ENCODE measurements at places on chromosomes 5 and 9.

- no peak for DNase-seq
Measured at GRCh38 chr5:116379306-116379705, 195.3 kb downstream of the SEMA6A start.

GRCh38 chr5:55993013-55993412, 1.8 kb downstream of the IL6ST start:
- DNase-seq = no peak

DNA sequence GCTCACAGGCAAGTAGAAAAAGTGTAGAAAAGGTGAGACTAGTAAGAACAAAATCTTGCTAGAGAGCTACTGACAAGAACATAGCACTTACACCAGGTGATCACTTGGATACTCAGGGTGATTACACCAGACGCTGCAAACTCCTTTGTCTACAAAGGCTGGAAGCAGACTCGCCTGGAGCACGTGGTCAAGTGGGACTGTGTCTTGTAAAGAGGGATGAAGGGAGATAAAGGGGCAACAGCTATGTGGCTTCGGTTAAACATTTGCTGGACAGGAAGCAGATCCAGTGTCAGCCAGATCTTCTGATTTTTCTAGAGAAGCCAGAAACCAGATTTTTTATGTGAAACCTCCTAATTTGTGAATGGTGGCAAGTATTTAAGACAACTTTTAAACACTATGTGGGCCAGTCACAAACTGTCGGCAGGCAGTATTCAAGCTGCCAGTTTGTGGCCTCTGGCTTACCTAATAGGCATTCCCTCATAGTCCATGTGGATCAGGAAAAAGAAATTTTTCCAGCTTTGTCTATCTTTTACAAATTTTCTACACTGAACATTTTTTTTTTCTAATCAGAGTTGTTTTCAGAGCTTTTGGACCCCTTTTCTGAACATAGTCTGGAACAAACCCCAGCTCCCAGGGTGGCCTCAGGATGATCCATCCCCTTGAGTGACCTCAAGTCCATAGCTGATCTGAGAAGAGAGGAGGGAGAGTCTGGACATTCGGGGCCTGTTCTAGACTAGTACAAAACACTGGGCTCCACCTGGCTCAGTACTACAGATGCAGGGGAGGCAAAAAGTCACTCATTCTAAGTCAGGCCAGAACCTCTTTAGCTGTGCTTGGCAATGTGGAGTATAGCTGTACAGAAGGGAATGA, 262.9 kb downstream of the ARRDC3 start:
- DNase-seq = no peak

GRCh38 chr9:2414465-2414864, 207.1 kb upstream of the VLDLR start:
- no peak for DNase-seq

GRCh38 chr5:151182524-151182900, 24.9 kb upstream of the ANXA6 start:
- DNase-seq = no peak

DNA sequence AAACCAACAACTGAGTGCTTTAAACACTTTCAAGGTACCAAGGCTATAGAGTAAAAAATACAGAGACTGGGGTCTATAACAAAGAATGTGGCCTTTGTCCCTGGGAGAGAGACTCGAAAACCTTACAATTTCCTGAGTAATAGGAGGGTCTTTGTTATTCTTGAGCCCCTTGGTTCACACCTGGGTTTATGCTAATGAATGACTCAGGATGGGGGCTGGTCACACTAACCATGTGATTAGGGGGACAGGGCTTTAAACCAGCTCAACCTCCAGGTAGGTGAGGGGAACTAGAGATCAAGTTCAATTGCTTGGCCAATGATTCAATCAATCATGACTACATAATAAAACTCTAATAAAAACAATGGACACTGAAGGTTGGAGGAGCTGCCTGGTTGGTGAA, 50.2 kb downstream of the PLPP1 start:
- DNase-seq = no peak

DNA sequence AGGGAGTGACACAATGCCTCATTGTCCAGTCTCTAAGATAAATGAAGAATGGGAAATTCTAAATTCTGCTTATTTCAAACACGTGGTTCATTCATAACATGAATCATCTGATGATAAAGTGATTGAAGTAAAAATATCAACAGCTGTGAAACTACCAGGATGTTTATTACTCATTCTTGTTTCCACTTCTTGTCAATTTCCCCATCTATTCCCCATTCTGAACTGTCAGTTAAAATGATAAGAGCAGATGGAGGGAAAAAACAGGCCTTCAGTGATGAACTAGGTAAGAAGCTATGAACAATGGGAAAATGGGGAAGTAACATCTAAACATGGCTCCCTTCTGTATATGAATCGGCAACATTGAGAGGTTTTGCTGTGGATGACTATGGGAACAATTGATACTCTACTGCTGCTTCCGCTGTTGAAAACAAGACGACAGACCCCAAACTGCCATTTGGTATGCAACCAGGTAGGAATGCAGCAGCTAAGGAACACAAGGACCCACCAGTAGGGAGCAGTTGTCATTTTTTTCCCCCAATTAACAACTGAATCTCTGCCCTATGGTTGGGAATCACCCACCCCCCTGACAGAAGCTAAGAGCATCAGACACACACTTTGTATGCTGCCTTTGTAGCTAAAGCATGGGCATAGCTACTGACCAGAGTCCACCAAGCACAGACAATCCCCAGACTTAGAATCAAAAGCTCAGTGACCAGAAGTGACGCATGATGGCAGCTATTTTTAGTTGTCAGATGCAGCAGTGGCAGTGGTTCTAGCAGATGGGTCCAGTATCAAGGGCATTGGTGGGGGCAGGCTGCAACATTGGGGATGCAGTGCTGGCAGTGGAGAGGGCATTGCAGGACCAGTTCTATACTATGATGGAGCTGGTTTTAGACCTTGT, 52.9 kb upstream of the ZNF366 start:
- no peak for DNase-seq

GRCh38 chr9:92965759-92966517, 18.6 kb downstream of the FGD3 start:
- no peak for DNase-seq

GRCh38 chr5:82641331-82642003, 363.3 kb upstream of the RPS23 start:
- no peak for DNase-seq

DNA sequence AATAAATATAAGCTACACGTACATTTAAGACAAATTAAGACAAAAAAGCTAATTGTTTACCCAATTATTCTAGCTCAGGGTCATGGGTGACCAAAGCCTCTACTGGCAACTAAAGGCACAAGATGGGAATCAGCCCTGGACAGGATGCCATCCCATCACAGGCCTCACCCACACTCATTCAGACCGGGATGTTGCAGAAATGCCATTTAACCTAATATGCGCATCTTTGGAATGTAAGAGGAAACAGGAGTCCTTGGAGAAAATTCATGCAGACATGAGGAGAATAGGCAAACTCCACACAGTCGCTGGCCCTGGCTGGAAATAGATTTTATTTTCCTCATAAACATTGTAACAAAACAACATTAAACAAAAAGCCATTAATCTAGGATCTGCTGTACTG, 2003.8 kb upstream of the CDH9 start:
- no peak for DNase-seq

GRCh38 chr5:65184780-65185179, 296.9 kb downstream of the ADAMTS6 start:
- DNase-seq = no peak

- no peak for DNase-seq
Measured at GRCh38 chr5:146466521-146467349, 19.6 kb downstream of the TCERG1 start.

GRCh38 chr9:31078175-31078574, 1306.3 kb upstream of the ACO1 start:
- DNase-seq = no peak

- DNase-seq = no peak
Measured at GRCh38 chr5:142128675-142129208, 20.2 kb downstream of the NDFIP1 start.

DNA sequence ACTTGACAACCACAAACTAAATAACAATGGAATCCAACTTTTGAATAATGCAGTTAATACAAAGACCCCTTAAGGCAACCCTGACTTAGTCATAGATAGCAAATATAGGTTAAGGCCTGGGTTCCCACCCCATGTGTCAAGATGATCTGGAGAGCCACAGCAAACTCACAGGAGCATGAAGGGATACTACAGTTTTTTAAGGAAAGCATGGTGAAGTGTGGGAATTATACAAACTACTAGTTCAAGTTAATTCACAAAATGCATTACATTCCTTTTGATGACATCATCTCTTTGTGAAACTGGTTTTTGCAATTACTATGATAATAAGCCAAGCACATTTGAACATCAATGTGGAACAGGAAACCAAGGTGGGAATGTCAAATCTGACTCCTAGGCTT, 50.6 kb downstream of the LHFPL2 start:
- no peak for DNase-seq

DNA sequence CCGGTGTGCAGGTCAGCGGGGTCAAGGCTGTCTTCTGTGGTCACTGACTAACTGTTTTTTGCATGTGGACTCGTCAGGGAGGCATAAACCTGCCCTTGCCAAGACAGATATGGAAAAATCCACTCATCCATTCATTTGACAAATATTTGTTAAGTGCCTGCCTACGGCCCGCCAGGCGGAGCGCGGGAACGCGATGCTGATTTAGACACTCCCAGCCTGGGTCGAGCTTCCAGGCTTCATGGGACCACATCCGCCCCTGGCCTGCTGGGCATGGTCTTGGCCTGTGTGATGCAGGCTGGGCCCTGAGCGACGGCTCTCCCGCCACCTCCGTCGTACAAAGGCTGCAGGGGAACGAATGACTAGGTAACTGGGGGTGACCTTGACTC, 18.1 kb downstream of the MYMK start:
- no peak for DNase-seq

DNA sequence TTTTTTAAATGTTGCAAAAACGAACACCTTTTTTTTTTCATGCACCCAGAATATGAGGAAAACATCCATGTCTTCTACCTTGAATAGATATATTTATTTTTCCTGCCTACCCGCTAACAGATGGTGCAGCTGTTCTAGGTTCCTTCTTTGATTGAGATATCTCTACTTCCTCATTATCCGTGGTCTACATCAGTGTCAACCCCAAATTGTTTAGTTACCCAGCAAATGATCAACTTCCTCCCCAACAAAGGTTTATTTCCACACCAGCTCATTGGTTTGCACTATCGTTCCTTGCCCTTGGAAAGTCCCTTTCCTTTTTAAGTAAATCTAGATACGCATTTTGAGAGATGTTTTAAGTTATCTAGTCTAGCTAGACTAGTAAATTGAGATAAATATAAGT, 166.4 kb downstream of the PRR16 start:
- DNase-seq = no peak

DNA sequence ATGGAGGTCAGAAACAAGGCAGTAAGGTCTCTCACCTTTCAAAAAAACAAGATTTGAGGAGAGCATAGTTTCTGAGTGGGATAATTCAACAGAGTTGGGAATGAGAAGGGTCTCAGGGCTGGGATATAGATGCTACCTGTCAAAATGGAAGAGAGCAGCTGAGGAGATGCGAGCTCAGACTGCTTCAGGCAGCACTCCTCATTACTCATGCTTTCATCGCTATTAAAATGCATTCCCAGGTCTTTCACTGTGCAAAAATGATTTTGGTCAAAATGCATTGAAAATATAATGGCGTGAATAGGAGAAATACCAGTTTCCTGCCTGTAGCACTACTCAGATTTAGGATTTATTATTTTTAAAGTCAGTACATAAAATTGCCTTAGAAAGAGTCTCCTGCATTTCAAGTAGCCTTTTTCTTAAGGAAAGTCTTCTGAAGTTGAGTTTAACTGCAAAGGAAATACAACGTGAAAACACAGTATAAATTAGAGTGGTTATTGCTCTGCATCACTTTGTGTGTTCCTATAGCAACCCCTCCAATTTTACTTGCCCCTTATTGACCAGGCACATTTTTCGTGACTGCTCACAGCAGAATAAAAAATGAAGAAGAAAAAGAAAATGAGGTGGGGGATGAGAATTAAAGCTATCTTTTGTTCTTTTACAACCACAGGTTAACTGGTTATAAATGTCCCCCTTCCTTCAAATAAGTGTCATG, 724.8 kb upstream of the SEMA6A start:
- DNase-seq = no peak

- DNase-seq = no peak
Measured at GRCh38 chr9:135281791-135282737, 194.6 kb downstream of the OLFM1 start.

GRCh38 chr5:145072889-145073288, 762.3 kb downstream of the PRELID2 start:
- DNase-seq = no peak

- no peak for DNase-seq
Measured at GRCh38 chr9:15231788-15232635, 75.0 kb downstream of the TTC39B start.

GRCh38 chr9:117434566-117434965, 19.7 kb upstream of the ASTN2 start:
- DNase-seq = no peak

- no peak for DNase-seq
Measured at GRCh38 chr9:124292696-124293593, 35.2 kb downstream of the NEK6 start.

- no peak for DNase-seq
Measured at GRCh38 chr5:75262271-75262670, 25.6 kb upstream of the ANKRD31 start.

- no peak for DNase-seq
Measured at GRCh38 chr5:173242079-173242478, 7.1 kb upstream of the NKX2-5 start.

- DNase-seq = no peak
Measured at GRCh38 chr5:78077369-78078068, 217.0 kb downstream of the AP3B1 start.

DNA sequence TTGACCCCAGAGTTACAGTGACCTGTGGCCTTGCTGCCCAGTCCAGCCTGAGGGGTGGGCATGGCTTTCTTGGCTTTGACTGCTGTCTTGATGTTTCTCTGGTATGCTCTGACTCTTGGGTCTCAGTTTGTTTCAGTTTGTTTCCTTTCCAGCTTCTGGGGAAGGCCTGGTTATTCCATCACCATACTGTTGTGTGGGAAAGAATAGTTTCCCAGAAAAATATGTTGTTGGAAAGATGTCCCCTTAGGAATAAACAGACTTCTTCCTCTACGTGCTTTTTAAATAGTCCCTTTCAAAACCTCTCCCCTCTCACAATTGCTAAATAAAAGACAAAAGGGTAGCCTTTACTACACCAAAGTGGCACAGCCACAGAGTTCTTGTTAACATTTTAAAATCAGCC, 49.5 kb downstream of the EGFLAM start:
- DNase-seq = no peak

DNA sequence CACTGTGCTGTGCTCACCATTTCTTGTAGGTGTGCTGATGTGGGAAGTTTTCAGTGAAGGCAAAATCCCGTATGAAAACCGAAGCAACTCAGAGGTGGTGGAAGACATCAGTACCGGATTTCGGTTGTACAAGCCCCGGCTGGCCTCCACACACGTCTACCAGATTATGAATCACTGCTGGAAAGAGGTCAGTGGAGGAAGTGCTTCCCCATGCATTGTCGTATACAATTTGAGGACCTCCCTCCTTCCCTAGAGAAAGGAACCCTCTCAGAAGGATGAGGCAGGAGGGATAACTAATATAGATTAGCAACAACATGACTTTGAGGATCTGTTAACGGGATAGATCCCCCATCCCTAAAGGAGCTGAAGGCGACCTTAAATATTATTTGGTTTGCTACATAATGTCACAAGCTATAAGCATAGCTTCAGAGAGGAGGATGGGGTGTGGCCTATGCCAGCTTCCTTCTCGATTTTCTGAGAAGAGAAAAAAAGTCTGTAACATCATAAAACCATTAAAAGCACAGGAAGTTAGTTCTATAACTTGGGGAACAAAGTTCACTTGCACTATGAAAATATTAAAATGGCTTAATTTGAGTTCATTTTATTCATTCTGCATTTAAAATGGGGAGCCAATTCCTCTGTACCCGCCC, 17.0 kb upstream of the CYFIP2 start:
- peak; percentile 50 for DNase-seq

Data from CD4-positive, alpha-beta T cell treated with Interleukin-15 for 1 hour (primary cell).